ENCODE measurements at places on chromosomes 16 and 17.
A peak's percentile ranks its signal among the peaks of the same experiment; 100 is the strongest.

DNA sequence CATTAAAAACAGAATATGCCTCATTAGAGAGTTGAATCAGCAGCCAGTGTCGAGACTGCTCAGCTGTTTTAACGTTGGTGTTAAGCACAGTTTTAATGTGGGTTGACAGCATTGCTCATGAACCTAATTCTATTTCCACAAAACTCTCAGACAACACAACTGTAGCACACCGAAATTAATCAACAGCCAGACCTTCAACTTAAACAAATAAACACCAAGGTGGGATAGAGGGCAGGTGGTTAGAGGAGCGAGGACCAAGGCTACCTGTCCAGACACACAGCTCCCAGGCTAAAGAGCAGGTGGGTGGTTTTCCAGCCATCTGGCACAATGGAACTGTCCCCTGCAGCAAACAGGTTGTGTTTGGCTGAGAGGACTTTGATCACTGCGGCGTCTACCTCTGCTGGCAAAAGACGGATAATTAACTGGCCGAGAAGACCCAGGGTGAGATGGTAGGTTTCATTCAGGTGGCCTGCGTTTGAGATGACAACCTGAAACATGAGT, 69.6 kb upstream of the ATP2A3 start:
- ATAC-seq: no peak

DNA sequence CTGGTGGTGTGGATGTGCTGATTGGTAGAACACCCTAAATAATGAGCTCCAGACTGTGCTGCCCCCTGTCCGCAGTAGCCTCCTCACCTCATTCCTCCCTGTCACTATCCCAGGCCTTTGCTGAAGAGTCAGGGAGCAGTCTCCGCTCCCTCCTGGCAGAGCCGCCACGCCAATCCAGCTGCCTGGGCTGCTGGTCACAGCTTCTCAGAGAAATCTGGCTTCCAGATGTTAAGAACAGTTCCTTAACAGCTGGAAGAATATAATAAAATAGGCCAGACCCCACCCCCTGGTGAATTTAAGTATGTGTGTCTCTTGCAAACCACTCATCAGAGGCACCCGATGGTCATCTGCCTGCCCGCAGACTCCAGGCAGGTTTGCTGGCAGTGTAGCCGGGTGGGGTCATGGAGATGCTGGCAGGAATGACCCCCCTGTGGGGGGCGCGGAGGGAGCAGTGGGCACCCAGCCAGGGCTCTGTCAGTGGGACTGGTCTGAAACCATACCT, 161.0 kb downstream of the CCDC182 start:
- no peak for ATAC-seq

GRCh38 chr16:79613009-79613408, 12.5 kb upstream of the MAF start:
- ATAC-seq: peak; percentile 89

DNA sequence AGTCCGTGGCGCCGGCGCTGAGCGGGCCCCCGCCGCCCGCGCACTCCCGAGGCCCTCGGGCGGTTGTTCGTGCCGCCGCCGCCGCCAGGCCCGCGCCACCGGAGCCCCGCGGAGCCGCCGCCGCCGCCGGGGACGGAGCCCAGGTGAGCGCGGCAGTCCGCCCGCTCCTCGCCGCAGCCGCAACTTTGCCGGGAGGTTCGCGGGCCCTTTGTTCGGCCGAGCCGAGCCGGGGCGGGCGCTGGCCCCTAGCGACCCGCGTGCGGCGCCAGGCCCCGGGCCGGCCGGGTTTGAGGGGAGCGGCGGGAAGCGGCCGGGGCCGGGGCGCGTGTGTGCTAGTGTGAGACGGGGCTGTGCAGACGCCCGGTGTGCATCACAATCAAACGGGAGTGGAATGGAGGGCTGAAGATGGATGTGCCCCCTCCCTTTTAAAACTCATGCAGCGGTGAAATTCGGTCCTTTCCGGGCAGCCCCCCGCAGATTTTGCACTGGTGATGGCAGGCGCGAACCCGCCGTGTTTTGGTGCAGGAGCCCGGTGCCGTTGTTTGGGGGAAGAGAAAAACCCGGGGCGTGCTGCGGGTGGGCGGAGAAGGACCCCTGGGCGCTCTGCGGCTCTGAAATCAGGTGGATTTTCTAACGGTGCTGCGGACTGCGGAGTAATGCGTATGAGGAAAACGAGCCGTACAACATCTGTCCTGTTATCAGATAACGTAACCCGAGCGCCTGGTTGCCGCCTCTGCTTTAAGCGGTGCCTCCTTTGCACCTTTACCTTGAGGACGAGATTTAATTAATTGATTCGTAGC, 823 bp downstream of the TNRC6C start:
- no peak for ATAC-seq

- peak; percentile 55 for ATAC-seq
These were observed 130.4 kb downstream of the MRM1 start for GRCh38 chr17:36731811-36732210.

DNA sequence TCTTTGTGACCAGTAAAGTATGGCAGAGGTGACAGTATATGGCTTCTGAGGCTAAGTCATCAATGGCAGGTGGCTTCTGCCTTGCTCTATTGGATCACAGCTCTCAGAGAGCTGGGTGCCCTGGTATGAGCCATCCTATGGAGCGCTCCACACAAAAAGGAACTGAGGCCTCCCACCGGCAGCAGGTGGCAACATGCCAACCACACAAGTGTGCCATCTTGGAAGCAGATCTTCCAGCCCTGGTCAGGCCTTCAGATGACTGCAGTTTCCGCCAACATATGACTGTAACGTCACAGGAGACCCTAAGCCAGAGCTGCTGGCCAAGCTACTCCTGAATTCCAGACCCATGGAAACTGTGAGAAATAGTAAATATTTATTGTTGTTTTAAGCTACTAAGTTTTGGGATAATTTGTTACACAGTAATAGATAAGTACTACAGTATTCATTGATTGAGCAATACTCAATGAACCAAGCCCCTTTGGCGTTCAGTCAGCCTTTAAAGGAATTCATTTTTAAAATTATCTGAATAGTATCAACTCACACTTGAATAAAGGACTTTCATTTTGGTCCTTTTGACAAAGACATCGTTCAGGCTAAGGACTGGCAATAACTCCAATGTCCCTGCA, 69.4 kb upstream of the LHX1 start:
- ATAC-seq: no peak

GRCh38 chr16:28991687-28992086, 6.8 kb downstream of the LAT start:
- ATAC-seq: no peak

GRCh38 chr16:67445913-67446907, 15.3 kb downstream of the HSD11B2 start:
- no peak for ATAC-seq

DNA sequence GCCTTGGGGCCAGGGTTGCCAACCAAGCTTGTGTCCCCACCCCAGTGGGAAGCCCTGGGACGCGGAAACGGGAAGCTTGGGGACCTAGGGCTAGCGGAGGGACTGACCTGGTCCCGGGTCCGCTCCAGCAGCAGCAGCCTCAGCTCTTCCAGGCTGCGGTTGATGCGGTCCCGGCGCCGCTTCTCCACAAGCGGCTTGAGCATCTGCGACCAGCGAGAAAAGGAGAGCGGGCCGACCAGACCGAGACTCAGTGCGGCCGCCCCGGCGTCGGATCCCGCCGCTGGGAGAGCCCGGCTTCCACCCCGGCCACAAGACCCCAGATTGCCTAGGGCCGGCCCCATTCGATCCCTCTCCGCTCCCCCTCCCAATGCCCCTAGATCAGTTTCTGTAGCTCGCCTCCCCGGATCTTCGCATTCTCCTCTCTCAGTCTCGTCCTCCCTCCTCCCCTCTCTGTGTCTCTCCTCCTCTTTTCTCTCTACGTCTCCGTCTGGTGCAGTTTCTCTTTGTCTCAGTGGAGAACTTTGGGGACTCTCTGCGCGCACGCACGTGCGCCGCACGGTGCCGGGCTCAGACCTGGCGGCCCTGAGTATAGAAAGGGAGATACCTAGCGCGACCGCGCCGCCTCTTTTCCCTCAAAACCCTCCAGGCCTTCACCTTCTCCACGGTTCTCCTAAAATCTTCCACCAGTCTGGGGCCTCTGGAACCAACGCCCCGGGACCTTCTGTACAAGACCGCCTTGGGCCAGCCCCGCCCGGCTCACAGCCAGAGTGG, 797 bp downstream of the HES7 start:
- ATAC-seq: no peak

DNA sequence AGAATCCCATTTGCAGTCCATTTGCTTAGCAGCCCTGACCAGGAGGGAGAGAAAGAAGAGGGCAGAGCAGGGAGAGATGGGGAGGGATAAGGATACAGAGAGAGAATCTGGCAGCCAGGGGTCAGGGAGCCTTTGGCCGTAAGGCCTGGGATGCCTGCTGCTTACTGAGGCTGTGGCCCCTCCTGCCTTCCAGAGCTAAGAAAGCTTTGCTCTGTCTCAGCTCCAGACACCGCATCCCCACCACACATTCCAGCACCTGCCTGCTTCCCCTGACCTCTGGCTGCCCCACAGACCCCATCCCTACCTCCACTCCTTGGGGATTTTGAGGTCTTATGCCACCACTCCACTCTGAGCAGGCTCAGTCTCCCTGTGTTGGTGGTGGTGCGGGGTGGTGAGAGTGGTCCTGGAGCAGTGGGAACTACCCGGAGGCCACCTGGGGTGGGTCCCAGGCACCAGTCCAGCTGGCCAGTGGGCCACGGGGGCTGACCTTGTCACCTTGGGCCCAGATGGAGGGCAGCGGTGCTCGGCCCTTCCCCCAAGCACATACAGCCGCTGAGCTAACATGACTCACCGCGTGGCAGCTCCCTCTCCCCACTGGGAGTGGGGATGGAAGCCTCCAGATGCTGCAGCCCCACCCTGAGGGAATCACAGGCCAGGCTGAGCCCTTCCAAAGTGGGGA, 58.3 kb downstream of the RAI1 start:
- peak; percentile 60 for ATAC-seq

DNA sequence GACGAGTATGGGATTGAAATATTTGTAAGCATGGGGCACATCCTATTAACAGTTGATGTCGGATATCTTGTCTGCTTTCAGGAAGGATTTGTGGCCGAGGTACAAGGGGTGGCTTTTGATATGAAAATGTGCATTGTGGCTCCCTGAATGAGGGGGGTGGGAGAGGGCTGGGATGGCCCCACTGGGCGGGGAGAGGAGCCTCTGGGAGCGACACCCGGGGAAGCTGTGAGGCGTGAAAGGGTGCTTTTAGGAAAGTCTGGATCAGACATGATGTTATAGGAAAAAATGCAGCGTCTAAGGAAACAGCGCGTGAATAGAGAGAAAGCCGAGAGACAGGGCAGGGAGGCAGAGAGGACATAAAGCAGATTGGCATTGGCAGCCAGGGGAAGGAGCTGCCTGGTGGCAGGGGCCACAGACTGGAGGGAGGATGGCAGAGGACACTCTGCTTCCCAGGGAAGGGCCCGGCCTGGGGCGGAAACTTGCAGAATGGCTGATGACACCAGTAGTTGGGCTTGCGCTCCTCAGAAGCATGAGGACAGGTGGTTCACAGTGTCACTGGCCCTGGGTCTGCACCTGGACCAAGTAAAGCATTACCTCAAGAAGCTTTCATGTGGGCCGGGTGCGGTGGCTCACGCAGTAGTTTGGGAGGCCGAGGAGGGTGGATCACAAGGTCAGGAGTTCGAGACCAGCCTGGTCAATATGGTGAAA, 95.7 kb downstream of the NTN1 start:
- ATAC-seq: no peak

- ATAC-seq: peak; percentile 70
These were observed 3.1 kb downstream of the CACNB1 start for GRCh38 chr17:39194089-39194984.

DNA sequence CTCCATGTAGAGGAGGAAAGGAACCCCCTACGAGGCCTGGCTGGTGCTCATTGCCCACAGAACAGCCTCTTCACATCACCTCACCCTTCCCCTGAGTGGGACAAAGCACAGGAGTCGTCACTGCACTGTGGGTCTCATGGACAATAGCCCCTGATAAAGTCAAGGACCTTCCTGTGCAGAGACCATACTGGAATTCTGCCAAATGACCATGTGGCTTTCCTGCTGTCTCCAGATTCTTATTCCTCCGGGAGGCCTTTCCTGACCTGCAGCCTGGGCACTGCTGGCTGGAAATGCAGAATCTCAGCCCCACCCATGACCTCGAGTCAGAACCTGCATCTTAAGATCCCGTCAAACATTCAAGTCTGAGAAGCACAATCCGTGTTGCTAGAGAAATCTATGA, 60.5 kb upstream of the ERN1 start:
- ATAC-seq: no peak

DNA sequence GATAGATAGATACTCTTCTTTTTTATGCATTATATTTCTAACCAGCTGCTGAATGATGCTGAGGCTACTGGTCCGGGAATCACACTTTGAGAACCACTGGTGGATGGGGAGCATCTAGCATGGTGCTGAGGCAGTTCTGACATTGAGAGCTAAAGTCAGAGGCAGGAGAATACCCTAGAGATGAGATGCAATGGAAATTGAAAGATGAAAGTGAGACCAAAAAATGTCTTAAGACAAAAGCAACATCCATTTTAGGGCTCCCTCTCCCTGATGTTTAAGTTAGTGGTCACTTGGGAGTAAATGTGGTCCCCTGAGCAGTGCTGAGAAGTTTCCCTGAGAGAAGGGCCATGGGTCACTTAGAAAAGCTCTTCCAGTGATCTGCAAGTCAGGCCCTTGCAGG, 6.8 kb downstream of the PCTP start:
- ATAC-seq: no peak

GRCh38 chr16:12311309-12311708, 334.8 kb downstream of the SNX29 start:
- ATAC-seq: no peak

- ATAC-seq: peak; percentile 54
These were observed 35.7 kb upstream of the NDRG4 start for GRCh38 chr16:58464047-58464915.

GRCh38 chr17:56834380-56835263, 671 bp downstream of the DGKE start:
- peak; percentile 33 for ATAC-seq

GRCh38 chr17:78206298-78206697, 7.8 kb upstream of the BIRC5 start:
- ATAC-seq: no peak

- no peak for ATAC-seq
These were observed 15.9 kb downstream of the ZC3H7A start for GRCh38 chr16:11780991-11781680.

DNA sequence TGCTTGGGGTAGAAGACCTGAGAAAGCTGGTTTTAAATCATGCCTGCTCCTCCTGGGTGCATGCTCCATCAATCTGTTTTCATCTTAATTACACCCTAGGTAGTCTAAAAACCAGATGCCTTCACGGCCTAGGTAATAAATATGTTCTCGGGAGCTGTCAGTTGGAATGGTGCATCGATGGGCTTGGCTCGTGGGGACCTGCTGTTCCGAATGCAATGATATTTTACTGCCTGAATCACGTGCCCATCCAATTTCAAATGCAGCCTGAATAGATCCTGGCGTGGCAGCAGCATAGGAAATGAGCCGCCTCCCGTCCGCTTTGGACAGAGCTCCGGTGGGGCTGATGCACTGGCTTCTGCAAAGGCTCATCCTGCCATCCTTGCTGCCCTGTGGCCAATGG, 18.8 kb upstream of the FAAP100 start:
- ATAC-seq: no peak

Data from motor neuron (in vitro differentiated cells).